Stimulated activated CD4-positive, alpha-beta T cell treated with anti-CD3 and anti-CD28 coated beads, Interleukin-1b, Interleukin-23, amount 100 ng/mL, for 48 hours (primary cell): ENCODE measurements at places on chromosomes 1 and 21.

GRCh38 chr1:200176798-200177197, 149.3 kb downstream of the NR5A2 start:
- DNase-seq, result no peak

GRCh38 chr1:200867018-200867811, 5.6 kb upstream of the GPR25 start:
- no peak for DNase-seq

- DNase-seq, result no peak
Observed at GRCh38 chr1:94878329-94878728, 48.6 kb downstream of the CNN3 start.

DNA sequence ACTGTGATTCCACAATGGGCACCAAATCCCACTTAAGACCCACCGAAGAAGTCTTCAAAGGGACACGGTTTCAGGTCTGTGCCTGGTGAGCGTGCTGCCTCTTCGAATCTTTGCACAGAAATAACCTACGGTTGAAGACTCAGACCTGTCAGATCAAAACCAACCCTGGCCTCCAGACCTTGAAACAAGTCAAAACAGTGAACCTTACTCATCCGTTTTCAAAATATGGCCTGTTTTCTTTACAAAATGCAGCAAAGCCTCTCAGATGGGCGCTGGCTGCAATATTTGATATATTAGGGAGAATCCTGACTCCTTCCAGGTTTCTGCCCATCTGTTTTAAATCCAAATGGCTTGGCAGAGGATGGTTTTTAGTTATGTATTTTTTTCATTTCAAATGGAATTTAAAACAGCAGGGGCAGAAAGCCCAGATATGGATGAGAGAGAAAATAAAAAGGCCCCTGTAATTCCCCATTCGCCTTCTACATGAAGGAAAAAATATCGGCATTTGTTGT, 14.0 kb downstream of the JUN start:
- DNase-seq, result no peak

GRCh38 chr1:101003012-101003650, 22.5 kb downstream of the DPH5 start:
- DNase-seq, result no peak

GRCh38 chr1:185846672-185847444, 112.7 kb downstream of the HMCN1 start:
- no peak for DNase-seq

- DNase-seq, result no peak
Observed at GRCh38 chr21:37686991-37687810, 229.1 kb downstream of the KCNJ6 start.

- no peak for DNase-seq
Observed at GRCh38 chr1:201364808-201365105, 12.7 kb downstream of the TNNT2 start.

DNA sequence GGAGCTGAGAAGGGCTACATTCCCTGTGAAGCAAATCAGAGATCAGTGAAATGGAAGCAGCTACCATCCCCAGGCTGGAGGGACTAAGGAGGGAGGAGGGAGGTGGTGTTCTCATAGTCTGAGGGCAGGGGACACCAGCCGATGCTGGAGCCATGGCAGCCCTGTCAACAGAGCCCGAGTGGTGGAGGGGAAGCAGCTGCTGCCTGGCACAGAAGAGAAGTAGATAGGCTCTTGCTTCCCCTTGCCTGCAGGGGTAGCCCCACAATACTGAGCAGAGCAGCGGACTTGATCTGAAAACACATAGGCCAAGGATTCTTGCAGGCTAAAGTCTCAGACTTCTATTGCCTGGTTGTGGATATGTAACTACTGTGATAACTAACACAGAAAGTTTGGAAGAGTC, 255.1 kb downstream of the FGGY start:
- DNase-seq, result no peak
